ENCODE measurements at places on chromosomes 16 and 17.

GRCh38 chr16:50928065-50928464 lies 186.2 kb downstream of the CYLD start:
- DNase-seq: no peak

GRCh38 chr17:6110088-6110487 lies 39.9 kb downstream of the WSCD1 start:
- no peak for DNase-seq

DNA sequence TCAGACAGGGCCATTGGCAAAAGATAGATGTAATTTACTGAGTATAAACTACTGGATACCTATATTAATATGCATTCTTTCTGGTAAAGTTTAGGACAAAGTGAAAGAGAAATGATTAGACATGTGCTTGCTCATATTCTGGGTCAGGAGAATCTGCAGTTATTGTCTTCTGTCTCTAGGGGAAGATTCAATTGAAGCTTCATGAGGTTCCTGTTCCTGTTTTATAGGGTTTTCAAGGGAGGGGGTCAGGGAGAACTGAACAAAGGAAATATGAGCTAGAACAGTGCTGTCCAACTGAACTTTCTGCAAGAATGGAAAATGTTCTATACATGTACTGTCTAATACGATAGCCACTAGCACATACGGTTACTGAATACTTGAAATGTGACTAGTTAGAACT lies 59.3 kb upstream of the CORO6 start:
- DNase-seq: no peak

- DNase-seq: no peak
These were observed 144.6 kb downstream of the DNAH9 start for GRCh38 chr17:11742886-11743285.

- DNase-seq: no peak
These were observed 7.1 kb downstream of the KRT13 start for GRCh38 chr17:41498276-41498675.

- DNase-seq: no peak
These were observed 28.2 kb downstream of the GRIN2A start for GRCh38 chr16:10153985-10154384.

DNA sequence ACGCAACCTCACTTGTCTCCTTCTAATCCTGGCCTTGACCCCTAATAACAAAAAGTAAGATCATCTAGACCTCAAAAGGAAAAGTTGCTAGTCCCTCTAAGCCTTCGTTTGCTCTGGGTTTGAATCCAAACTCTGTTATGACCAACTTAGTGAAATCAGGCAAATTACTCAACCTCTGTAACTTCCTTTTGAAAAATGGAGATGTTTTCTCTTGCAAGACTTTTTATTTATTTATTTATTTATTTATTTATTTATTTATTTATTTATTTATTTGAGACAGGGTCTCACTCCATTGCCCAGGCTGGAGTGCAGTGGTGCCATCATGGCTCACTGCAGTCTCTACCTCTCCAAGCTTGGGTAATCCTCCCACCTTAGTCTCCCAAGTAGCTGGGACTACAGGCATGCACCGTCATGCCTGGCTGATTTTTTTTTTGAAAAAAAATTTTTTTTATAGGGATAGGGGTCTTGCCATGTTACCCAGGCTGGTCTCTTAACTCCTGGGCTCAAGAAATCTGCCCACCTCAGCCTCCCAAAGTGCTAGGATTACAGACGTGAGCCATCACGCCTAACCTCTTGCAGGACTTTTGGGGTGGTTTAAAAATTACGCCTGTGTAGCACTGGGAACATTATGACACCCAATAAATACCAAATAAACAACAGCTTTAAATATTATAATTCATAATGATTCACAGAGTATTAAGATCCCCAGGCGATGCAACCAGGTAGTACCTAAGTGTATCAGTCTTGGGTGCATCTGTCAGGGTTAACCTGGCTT lies 63.4 kb downstream of the PITPNC1 start:
- no peak for DNase-seq

Measured in stimulated activated CD4-positive, alpha-beta T cell treated with anti-CD3 and anti-CD28 coated beads, Interleukin-15, amount 100 ng/mL, for 1 hour (primary cell).